Heart left ventricle (tissue), 16 donors: ENCODE measurements at places on chromosomes 13 and 19. TPM values are rescaled to one million over a fixed set of nuclear protein-coding genes. Genes with fewer than 3 reads are reported as not detected.
A peak's percentile ranks its signal among the peaks of the same experiment; 100 is the strongest.

GRCh38 chr19:18590273-18591272 is 2.0 kb downstream of the REX1BD start:
- DNase-seq, result no peak
- H3K27ac ChIP-seq, result no peak overlapping the region
- H3K4me1 ChIP-seq, result peaks cover 37% of the 10 kb centered on the region

GRCh38 chr13:29439601-29440388 is 155.7 kb downstream of the SLC7A1 start:
- no peak for DNase-seq
- H3K4me1 ChIP-seq, result peaks cover 18% of the 10 kb centered on the region
- peak overlapping the region; percentile 70 for H3K27ac ChIP-seq
- H3K36me3 ChIP-seq, result no peaks in the 10 kb centered on the region
- H3K4me3 ChIP-seq, result peak overlapping the region; percentile 11

- H3K4me1 ChIP-seq, result no peaks in the 10 kb centered on the region
- DNase-seq, result no peak
- H3K27me3 ChIP-seq, result no peaks in the 10 kb centered on the region
- no peak overlapping the region for H3K27ac ChIP-seq
- no peaks in the 10 kb centered on the region for H3K36me3 ChIP-seq
- no peak overlapping the region for H3K4me3 ChIP-seq
Observed at GRCh38 chr19:20313894-20314293, 146.9 kb downstream of the ZNF486 start.

GRCh38 chr19:30077851-30078355 is 135.9 kb downstream of the URI1 start:
- H3K4me3 ChIP-seq, result no peak overlapping the region
- DNase-seq, result no peak
- H3K36me3 ChIP-seq, result no peaks in the 10 kb centered on the region
- H3K27ac ChIP-seq, result no peak overlapping the region
- no peaks in the 10 kb centered on the region for H3K4me1 ChIP-seq

- peaks cover 4% of the 10 kb centered on the region for H3K4me1 ChIP-seq
- no peaks in the 10 kb centered on the region for H3K27me3 ChIP-seq
- peaks cover 53% of the 10 kb centered on the region for H3K36me3 ChIP-seq
- no peak for DNase-seq
- no peak overlapping the region for H3K27ac ChIP-seq
Observed at GRCh38 chr13:113460599-113460998, 7.3 kb upstream of the ADPRHL1 start.

GRCh38 chr19:28881616-28882015 is 331.3 kb downstream of the UQCRFS1 start:
- H3K36me3 ChIP-seq, result no peaks in the 10 kb centered on the region
- no peaks in the 10 kb centered on the region for H3K27me3 ChIP-seq
- no peak overlapping the region for H3K27ac ChIP-seq
- DNase-seq, result no peak
- no peaks in the 10 kb centered on the region for H3K4me1 ChIP-seq

DNA sequence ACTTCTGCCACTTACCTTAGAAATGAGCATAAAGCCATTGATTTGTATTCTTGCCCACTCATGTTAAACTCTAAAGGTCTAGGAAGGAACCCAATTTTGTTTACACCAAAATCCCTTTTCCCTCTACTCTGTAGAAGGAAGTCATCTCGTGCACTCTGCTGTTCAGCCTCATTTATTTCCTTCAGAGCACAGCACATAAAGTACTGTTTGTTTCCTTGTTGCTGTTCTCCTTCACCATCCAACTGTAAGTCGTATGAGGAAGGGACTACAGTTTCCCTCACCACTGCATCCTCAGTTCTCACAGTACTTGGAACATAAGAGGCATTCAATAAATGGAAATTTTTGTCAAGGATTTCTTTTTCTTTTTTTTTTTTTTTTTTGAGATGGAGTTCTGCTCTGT is 24.6 kb downstream of the CDADC1 start:
- H3K27me3 ChIP-seq, result no peaks in the 10 kb centered on the region
- no peak for DNase-seq
- no peaks in the 10 kb centered on the region for H3K4me1 ChIP-seq
- no peak overlapping the region for H3K27ac ChIP-seq
- H3K4me3 ChIP-seq, result no peak overlapping the region

DNA sequence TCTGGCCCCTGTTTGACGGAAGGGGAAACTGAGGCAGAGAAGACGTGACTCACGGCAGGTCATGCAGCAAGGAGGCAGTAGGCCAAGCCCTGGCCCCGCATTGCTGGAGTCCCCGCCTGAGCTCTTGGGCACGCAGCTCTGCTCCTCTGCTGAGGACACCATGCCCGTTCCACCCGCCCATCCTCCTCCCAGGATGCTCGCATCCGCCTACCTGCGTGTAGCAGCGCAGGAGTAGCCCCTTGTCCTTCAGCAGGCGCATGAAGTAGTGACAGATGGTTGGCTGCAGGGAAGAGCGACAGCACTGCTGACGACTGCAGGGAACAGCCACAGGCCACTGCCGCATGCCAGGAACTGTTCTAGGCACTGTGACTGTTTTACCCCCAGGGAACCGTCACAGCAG is 10.5 kb downstream of the SIRT2 start:
- DNase-seq, result no peak
- no peaks in the 10 kb centered on the region for H3K4me1 ChIP-seq
- no peak overlapping the region for H3K27ac ChIP-seq

- H3K36me3 ChIP-seq, result no peaks in the 10 kb centered on the region
- H3K4me3 ChIP-seq, result no peak overlapping the region
- no peak overlapping the region for H3K27ac ChIP-seq
- no peaks in the 10 kb centered on the region for H3K4me1 ChIP-seq
- H3K27me3 ChIP-seq, result no peaks in the 10 kb centered on the region
Observed at GRCh38 chr19:29837448-29837981, 25.7 kb downstream of the CCNE1 start.

DNA sequence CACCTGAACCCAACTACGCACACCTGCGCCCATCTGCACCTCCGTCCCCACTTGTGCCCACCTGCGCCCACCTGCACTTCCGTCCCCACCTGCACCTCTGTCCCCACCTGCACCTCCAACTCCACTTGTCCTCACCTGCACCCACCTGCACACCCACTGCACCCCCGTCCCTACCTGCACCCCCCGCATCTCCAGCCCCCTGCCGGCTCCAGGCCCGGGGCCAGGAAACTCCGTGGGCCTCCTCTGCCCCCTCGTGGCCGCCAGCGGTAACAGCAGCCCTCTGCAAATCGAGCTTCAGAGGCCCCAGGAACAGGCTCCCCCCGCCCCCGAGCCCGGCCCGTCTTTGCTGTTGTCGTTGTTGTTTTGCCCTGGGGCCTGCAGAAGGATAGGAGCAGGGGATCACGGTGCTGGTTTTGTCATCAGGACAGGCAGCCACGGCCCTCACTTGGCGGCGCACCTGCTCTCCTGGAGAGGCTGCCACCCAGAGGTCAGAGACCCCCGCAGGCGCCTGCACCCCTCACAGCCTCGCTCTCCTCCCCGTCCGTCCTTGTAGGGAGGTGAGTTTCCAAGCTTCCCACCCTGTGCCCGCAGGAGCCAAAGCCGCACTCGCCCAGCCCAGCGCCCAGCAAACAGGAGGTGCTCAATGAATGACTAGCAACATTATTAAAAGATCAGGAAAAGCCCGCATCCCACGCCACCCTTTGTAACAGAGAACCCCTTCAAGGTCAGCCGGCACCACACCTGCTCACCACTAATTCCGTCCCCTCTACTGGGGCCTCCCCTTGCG is 65.4 kb downstream of the GNG7 start:
- peaks cover 9% of the 10 kb centered on the region for H3K4me1 ChIP-seq
- H3K27ac ChIP-seq, result no peak overlapping the region
- no peaks in the 10 kb centered on the region for H3K36me3 ChIP-seq
- H3K4me3 ChIP-seq, result no peak overlapping the region

- H3K27me3 ChIP-seq, result no peaks in the 10 kb centered on the region
- no peak overlapping the region for H3K4me3 ChIP-seq
- DNase-seq, result no peak
- H3K36me3 ChIP-seq, result no peaks in the 10 kb centered on the region
- H3K4me1 ChIP-seq, result peaks cover 14% of the 10 kb centered on the region
Observed at GRCh38 chr19:49588365-49589122, 2.4 kb upstream of the PRR12 start.

DNA sequence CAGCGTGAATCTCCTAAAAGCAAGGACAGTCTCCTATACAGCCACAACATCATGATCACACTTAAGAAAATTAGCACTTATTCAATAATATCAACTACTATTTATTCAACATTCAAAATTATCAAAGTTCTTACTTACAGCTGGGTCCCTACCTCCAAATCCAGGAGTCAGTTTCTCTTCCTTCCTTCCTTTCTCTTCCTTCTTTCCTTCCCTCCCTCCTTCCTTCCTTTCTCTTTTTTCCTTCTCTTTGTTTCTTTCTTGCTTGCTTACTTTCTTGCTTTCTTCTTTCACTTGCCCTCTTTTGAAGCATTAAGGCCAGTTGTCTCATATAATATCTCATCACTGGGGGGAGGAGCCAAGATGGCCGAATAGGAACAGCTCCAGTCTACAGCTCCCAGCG is 107.6 kb downstream of the DCT start:
- no peak overlapping the region for H3K27ac ChIP-seq
- H3K36me3 ChIP-seq, result no peaks in the 10 kb centered on the region
- no peak overlapping the region for H3K4me3 ChIP-seq
- no peaks in the 10 kb centered on the region for H3K27me3 ChIP-seq
- no peaks in the 10 kb centered on the region for H3K4me1 ChIP-seq
- DNase-seq, result no peak

DNA sequence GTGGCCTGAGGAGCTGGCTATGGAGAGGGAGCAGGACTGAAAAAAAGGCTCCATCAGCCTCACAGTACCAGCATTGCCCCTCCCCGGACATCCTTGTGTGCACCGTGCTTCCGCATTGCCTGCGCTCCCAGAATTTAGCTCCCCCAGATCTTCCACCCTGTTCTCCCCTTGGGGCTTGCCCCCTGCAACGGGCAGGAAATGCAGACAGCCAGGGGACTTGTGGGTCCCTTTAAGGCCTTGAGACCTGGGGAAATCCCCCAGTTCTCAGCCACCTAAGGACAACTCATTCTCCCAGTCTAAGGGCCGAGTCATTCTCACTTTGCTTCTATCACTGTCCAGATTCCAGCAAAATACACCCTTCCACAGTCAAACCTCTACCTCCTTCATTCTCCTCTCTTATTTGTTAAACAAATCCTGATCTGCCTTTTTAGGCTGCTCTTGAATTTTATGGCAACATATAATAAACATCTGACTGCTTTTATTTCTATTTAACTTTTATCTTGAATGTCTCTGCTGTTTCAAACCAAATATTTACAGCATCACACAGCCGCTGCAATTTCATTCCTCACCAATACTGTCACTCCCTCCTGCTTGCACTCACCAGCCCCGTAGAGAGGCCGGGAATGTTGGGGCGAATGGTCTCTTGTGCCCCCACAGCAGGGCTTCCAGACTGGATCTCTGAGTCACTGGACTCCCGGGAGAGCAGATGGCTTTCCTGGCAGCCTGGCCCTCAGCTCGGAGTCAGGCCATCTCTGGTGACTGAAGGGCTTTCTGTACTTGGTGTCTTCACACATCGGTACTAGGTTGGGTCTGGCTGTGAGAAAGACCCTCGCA is 221.9 kb downstream of the TSHZ3 start:
- no peaks in the 10 kb centered on the region for H3K4me1 ChIP-seq
- no peak for DNase-seq
- no peak overlapping the region for H3K4me3 ChIP-seq
- H3K27me3 ChIP-seq, result no peaks in the 10 kb centered on the region
- no peak overlapping the region for H3K27ac ChIP-seq

GRCh38 chr19:6239871-6240676 is 39.7 kb downstream of the MLLT1 start:
- no peak for DNase-seq
- H3K27ac ChIP-seq, result peak overlapping the region; percentile 89
- peaks cover 78% of the 10 kb centered on the region for H3K4me1 ChIP-seq
- H3K36me3 ChIP-seq, result no peaks in the 10 kb centered on the region
- no peak overlapping the region for H3K4me3 ChIP-seq

- no peaks in the 10 kb centered on the region for H3K27me3 ChIP-seq
- H3K4me3 ChIP-seq, result no peak overlapping the region
- H3K4me1 ChIP-seq, result no peaks in the 10 kb centered on the region
- H3K27ac ChIP-seq, result no peak overlapping the region
- DNase-seq, result no peak
- H3K36me3 ChIP-seq, result no peaks in the 10 kb centered on the region
Observed at GRCh38 chr13:31063772-31064171, 97.9 kb downstream of the HSPH1 start.

The LHB gene
- not detected for total RNA-seq

The VWA8 gene
- 39.6 TPM for total RNA-seq

The ZNF77 gene
- total RNA-seq, result 2.0 TPM

The FUZ gene
- total RNA-seq, result 15.5 TPM

The SLC15A1 gene
- total RNA-seq, result not detected

The PSG5 gene
- not detected for total RNA-seq

The RPL18 gene
- 877 TPM for total RNA-seq
